ENCODE measurements at places on chromosomes 1 and 21.
A peak's percentile ranks its signal among the peaks of the same experiment; 100 is the strongest.

GRCh38 chr1:150235294-150235851 is 539 bp downstream of the ANP32E start:
- no peak for DNase-seq

DNA sequence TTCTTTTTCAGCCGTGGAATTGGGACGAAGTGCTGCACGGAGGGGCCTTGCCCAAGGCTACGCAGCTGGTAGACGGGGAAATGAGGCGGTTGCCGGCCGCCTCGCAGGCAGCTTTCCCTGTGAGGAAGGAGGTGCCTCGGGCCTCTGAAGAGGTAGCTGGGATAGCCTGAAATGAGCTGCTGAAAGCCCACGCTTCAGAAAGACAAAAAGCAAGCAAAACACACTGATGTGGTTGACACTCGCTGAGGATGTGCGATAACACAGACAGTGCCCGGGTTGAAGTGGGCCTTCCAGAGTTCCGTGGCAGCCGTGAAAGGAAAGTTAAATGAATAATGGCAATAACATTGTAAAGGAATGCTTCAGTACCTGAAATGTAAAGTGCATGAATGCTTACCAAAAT is 47.2 kb downstream of the S1PR1 start:
- DNase-seq: no peak

GRCh38 chr1:234163267-234163919 is 209.9 kb upstream of the COA6 start:
- no peak for DNase-seq

DNA sequence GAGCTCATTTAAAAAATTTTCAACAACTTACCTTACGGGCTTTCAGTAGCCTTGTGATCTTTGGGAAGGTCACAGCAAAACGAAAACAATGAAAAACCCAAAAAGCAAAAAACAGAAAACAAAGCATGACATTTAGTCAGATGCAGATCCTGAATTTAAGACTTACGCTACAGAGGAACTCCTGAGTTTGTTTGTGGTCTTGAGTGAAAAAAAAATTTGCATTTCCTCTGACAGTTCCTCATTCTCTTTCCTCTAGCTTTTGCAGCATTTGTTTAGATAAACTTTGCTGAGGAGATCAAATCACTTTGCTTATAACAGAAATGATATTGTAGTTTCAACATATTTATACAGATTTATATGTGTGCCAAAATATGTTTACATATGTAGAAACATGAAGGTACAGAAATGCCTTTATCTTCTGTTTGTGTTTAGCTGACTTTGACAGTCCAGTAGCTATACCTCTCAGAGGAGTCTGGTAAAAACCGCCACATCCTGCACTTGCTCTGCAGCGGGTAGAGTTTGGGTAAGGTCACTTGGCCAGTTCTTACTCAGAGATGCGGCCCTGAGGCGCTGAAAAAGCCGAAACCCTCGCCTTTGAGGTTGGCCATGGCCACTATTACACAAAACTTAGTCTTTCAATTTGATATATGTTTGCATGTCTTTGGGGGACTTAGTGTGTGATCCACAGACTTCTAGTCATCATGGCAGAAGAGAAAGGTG is 142.5 kb downstream of the TNR start:
- DNase-seq: no peak

DNA sequence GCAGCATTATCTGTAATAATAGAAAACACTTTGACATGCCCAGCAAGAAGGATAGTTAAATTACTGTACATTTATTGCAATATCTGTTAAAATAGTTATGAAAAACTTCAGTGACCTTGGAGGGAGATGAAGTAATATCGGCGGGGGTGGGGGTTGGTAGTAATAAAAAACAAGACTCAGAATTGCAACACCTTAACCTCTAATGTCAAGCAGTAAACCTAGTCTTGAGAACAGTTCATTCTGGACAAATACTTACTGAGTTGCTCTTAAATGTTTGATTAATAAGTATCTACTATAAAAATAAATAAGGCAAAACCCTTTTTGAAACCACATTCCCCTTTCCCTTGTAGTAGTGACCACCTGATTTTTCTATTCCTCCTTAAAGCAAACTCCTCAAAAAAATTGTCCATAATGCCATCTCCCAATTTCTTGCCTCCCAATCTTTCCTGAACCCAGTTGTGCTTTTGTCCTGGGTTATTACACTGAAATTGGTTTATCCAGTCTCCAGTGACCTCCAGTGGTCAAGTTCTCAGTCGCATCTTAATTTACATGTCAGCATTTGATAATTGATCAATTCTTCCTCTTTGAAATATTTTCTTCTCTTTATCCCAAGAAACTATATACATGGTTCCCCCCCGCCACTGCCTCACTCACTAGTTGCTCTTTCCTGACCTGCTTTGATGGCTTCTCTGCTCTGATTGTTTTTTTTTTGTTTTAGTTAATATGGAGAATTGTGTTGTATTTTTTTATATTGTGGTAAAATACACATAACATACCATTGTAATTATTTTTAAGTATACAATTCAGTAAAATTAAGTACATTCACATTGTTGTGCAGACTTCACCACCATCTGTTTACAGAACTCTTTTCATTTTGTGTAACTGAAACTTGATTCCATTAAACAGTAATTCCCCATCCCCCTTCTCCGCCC is 36.8 kb downstream of the RAP1A start:
- peak; percentile 29 for DNase-seq

- DNase-seq: no peak
Measured at GRCh38 chr1:93288558-93288957, 57.1 kb upstream of the DR1 start.

DNA sequence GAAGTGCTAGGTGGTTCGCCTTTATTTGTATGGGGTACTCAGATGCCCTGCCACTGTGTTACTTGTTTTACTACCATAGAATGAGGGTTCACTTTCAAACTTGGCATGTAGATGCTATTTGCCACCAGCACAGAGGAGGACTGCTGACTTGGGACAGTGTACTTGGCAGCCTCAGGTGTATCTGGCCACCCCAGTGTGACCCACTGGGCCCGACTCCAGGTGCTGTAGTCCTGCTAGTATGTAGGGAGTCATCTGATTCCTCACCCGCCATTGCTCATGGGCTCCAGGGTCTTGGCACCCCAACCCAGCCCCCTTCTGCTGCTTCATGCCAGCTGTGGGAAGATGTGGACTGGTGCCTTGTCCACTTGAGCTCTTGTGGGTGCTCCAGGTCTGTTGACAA is 40.0 kb downstream of the ZNF678 start:
- no peak for DNase-seq

GRCh38 chr1:224458296-224458695 is 23.7 kb upstream of the WDR26 start:
- DNase-seq: no peak

- DNase-seq: no peak
Measured at GRCh38 chr1:70675737-70676156, 264.7 kb downstream of the CTH start.

GRCh38 chr21:31273278-31273677 is 70.8 kb downstream of the TIAM1 start:
- DNase-seq: no peak

DNA sequence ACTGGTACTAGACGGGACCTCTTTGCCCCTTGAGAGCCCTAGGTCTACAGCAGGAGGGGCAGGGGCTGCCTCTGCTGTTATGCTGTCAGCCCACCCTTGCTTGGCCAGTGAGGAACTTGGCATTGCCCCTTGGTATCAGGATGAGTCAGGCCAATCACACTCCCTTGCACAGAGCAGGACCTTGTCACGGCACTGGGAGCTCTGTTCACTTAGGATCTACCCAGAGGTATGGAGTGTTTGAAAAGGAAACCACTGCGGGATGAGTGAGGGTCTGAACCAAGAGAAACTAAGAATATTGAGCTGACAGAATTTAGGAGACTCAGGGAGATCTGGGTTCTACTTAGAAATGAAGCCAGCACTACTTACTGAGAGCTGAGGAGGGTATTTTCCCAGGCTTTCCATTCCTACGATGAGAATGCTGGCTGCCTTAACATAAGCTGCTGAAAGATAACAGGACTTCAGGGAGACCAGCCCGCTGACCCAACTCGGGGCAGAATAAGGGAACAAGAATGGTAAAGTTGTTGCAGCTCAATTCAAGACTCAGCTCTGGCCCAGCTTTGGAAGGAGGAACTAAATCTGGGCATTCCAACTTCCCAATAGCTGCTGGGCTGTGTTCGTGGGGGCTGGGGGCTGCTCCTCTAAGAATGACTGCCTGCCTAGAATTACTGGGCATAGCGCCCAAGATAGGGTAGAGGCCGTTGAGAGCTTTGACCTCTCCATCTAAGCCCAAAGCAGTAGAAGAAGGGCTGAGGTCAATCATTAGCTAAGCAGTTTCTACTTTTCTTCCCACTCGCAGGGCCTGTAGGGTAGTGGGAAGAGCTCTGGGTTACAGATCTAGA is 1.5 kb downstream of the FABP3 start:
- no peak for DNase-seq

GRCh38 chr1:209008586-209008985 is 574.9 kb upstream of the CAMK1G start:
- DNase-seq: no peak

DNA sequence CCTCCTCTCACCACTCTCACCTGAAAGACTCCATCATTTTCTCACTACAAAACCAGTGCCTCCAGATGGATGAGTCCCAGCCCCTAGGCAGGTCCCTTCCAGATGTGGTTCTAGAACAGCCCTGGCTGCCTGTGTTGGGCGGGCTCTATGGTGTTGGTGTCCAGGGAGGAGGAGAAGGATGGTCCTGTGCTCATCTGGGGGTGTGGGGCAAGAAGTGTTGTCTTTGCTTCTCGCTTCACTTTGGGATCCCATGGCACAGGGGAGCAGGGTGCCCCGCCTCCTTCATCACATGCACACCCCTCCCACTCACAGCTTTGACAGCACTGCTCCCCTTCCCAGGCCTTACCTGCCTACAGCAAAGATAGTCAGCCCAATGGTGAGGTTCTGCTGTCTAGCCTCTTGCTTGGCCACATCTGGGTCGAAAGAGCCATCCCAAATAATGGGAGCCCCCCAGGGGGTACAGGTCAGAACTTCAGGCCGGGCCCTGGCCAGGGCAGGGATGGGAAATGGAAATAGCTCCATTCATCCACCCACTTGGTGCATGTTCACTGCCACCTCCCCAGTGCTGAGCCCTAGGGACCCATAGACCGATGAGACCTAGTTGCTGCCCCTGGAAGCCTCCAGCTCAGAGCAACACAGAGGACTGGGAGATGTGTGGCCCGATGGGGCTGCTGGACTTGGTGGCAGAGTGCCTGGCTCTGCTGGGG is 9.0 kb downstream of the A3GALT2 start:
- DNase-seq: no peak

- no peak for DNase-seq
Measured at GRCh38 chr1:81213279-81213678, 587.5 kb upstream of the ADGRL2 start.

DNA sequence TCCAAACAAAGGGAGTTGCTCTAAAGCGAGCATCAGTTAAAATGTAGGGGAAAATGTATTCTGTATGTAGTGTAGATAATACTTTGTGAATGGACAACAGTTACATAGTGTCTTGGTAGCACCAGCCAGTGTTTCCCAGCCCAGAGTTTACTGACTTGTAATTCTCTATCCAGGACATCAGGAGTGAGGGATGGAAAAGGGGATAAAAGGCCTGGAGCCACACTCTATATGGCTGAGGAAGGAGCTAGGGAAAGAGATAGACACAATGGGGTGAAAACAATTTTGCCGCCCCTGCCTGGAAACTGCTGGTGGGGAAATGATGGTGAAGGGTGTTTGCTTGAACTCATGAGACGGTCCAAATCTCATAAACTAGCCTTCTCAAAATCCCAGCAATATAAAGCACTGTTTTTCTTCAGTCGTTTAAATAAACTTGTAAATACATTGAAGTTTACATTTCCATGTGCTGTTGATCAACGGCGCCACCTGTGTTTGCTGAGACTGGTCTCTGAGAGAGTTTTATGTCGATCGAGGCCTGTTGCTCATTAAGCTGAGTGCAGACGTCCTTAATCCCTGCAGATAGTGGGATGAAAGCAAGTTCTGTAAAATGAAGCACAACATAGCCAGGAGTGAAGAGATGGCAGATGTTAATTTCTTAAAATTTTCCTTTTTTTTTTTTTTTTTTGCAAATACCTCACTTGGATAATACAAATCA is 27.9 kb upstream of the AGO1 start:
- no peak for DNase-seq

DNA sequence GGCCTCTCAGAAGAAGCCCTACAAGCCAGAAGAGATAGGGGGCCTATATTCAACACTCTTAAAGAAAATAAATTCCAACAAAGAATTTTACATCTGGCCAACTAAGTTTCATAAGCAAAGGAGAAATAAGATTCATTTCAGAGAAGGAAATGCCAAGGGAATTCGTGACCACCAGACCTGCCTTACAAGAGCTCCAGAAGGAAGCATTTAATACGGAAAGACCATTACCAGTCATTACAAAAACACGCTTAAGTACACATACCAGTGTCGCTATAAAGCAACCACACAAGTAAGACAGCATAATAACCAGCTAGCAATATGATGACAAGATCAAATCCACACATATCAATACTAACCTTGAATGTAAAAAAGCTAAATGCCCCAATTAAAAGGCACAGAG is 704.9 kb upstream of the CHRM3 start:
- no peak for DNase-seq

GRCh38 chr1:18684303-18684702 is 53.7 kb downstream of the PAX7 start:
- no peak for DNase-seq

GRCh38 chr1:16074217-16074616 is 766 bp upstream of the FAM131C start:
- DNase-seq: no peak

- no peak for DNase-seq
Measured at GRCh38 chr1:71667216-71667615, 586.4 kb upstream of the ZRANB2 start.

Measured in smooth muscle cell of the brain vasculature (primary cell).